ENCODE measurements at places on chromosomes 16 and 17.

DNA sequence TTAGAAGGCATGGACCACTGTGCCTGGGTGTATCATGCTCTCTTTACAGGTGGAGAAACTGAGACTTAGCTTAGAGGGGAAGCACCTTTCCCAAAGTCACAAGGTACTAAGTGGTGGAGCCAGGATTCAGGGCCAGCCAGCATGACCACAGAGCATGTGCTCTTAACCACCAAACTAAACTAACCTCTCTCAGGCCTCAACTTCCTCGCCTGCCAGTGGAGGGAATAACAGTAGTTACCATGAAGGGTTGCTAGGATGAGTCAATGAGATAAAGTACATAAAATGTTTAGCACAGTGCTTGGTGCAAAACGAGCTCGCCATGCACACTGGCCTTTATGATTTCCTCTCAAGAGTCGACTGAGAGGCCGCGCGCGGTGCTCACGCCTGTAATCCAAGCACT lies 6.4 kb upstream of the MYO1C start:
- DNase-seq = no peak

DNA sequence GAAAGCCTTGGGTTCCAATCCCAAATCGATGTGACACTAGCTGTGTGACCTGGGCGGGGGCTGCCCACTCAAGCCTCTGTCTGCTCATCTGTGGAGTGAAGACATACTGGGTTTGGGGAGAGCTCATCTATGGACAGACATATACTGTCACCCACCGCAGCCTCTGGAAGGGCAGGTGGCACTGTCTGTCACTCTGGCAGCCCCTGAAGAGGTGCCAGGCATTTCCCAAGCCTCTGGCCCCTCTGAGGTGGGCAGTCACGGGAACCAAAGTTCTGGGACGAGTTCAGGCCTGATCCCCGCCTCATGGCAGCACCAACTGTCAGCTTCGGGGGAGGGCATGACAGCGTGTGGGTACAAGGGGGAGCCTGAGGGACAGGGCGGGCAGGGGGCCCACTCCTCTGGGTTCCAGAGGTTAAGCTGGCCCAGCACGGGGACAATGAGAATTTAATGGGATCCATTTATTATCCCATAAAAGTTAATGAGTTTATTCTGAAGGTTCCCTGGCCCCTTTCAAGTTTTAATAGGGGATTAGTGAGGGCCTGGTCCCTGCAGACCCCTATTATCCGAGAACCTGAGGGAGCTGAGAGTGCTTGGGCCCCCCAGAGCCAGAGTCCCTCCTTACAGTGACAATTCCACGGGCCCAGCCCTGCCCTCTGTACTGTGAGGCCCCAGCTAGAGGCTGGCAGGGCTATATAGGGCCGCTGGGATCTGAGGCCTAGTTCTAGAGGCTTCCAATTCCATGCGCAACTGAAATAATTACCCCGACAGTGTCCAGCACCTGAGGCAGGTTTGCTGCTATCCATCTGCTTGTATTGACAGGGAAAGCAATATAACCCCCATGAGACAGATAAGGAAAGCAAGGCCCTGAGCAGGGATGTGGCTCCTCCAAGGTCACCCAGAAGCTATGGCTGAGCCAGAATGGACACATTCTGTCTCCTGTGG lies 18.8 kb downstream of the SEZ6 start:
- no peak for DNase-seq

GRCh38 chr17:56457501-56457900 lies 136.0 kb upstream of the NOG start:
- no peak for DNase-seq

DNA sequence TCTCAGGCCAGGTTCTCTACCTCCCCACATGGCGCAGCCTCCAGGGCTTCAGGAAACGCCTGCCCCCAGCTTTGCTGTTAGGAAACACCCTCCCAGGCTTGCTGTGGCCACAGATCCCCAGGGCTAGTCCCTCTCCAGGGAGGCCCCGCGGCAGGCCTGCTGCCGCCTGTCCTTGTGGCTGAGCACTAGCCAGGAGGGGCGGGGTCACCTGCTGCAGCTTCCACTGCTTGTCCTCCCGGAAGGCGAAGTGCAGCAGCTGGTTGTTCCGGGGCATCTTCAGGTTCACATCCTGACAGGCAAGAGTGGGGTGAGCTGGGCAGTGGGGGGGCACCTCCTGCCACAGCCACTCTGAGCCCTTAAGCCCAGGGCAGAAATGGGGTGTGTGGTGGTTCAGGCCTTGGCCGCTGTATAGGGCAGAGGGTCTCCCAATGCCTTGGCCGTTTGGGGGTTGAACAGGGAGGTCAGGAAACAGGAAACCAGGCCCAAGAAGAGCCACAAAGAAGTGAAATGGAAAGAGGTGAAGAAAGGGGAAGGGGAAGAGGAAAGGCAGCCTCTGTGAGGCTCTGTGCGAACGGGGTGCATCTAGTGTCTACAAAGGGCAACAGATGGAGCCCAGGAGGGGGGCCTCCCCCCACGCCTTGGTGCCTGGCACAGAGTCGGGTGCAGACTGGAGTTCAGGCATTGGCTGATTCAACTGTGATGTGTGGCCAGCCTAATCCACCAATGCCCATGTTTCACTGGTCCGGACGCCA lies 2.0 kb downstream of the ROGDI start:
- DNase-seq = peak; percentile 63

DNA sequence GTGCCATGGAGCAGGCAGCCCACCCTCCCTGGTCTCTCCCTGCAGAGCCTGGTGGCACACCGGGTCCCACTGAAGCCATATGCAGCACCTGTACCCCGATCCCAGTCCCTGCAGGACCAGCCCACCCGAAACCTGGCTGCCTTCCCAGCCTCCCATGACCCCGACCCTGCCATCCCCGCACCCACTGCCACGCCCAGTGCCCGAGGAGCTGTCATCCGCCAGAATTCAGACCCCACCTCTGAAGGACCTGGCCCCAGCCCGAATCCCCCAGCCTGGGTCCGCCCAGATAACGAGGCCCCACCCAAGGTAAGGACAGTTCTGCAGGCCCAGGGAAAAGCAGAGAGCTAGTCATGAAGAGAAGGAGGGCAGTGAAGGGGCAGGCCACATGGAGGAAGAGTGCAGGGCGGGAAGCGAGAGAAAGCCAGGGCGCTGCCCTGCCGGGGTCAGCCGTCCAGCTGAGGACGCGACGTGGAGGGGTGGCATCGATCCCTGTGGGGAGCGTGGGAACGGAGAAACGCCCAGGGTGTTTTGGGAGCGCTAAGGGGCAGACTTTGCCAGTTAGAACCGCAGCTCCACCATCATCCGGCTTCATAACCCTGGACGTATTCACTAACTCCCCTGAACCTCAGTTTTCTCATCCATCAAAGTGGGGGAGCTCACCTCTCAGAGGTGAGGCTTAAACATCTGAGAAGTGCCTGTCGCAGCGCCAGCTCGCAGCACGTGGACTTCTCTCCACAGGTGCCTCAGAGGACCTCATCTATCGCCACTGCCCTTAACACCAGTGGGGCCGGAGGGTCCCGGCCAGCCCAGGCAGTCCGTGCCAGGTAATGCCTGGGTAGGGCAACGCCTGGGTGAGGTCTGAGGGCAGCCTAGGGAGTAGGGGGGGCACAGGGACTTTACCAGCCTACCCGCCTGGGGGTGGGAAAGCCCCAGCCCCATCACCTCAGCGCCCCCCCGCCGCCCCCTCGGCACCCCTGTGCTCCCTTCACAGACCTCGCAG lies 7.6 kb upstream of the C17orf107 start:
- no peak for DNase-seq

DNA sequence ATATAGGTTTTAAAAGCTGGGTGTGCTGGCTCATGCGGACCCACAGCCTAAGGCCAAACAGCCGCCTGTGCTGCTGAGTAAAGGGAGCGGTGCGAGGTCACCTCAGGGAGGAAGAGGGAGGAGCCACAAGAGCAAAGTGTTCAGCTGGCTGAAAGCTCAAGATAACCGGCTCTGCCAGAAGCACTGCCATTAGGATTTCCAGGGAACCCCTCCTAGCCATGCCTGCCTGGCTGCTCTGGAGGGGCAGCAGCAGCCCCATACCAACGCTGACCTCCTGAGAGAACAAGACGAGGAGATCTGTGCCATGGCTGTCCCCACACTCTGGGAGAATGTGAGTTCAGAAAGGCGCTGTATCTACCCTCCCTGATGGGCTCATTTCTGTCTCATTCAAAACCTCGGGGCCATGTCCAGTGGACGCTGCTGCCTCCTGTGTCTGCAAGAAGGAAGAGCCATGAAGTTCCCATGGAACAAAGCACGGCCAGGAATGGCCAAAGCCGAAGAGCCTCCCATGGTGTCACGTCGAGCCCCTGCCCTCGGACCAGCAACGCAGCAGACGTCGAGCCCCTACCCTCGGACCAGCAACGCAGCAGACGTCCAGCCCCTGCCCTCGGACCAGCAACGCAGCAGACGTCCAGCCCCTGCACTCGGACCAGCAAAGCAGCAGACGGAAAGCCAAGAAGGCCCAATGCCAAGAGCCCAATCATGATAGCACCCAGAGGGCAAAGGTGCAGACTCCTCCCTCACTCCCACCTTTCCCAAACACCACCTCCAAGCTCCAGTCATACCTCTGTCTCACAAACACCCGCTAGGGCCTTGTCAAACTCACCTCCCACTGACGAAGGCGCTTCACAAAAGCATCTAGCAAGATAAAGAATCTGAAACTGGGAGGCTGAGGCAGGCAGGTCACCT lies 107.0 kb downstream of the ANKRD11 start:
- no peak for DNase-seq

DNA sequence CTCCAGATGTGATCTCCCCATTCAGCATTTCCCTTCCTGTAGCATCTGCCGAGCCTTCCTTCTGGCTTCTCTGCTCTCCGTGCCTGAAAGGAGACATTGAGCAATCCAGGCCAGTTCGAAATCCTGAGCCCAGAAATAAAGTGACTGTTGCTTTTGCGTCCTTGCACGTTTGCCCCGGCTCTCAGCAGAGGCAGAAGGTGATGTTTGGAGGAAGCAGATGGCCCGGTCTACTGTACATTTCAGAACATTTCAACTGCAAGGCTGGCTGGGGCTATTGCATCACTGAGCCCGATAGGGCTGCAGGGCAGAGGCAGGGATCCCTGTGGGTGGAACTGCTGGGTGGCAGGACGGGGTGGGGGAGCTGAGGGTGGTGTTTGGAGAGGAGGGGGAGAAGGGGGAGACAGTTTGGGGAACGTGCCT lies 29.4 kb downstream of the IRF8 start:
- DNase-seq = no peak

- no peak for DNase-seq
These were observed 8.8 kb downstream of the NDEL1 start for GRCh38 chr17:8444494-8444893.

GRCh38 chr17:67469208-67469980 lies 92.3 kb downstream of the PITPNC1 start:
- no peak for DNase-seq

DNA sequence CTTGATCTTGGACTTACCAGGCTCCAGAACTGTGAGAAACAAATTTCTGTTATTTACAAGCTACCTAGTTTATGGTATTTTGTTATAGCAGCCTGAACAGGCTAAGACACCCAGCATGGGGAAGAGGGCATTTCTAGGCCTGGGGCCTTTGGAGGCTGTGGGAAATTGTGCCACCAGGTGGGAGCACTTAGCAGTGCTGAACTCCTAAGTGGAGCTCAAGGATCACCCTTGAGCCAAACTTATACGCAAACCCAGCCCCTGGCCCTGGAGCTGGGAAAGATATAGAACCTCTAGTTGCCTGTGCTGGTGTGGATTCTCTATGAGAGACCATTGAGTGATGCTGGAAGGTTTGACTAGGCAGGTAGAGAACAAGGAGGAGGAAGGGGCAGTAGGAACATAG lies 36.1 kb downstream of the MIS12 start:
- no peak for DNase-seq

GRCh38 chr17:31231852-31232251 lies 65.2 kb downstream of the OMG start:
- DNase-seq = no peak

DNA sequence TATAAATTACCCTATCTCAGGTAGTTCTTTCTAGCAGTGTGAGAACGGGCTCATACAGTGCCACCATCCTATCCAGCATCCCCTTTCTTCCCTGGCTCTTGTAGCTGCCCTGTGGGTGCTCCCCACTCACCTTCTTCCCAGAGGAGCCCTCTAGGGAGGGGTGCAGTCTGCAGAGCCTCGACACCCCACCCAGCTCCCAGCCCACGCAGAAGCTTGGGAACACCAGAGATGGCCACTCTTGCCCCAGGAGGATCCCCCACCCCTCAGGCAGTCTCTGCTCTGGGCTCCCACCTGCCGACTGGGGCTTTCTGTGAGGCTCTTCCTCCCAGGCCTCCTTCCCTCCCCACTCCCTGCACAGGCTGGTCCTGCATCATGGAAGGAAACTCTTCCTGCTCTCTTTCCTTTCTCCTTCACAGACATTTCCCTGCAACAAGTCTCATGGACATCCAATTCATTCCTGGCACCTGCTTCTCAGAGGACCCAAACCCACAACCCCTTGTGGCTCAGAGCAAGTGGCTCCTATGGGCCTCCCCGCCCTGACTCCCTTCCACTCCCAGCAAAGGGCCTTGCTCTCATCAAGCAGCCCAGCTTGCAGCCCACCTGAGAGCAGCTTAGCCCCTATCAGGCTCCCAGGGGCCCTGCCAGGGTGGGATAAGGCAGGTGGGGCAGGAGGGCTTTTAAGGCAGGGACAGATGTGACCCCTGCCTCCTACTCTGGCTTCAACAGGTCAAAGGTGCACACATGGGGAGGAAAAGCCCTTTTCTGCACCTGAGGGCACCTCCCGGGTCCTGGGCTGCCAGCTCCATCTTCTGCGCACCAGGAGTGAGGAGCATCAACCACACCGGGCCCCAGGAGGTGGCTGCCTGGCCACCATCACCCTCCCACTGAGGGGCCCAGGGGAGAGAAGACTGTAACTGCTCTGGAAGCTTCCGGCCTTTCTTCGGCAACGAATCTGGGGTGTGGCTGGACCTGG lies 263.8 kb upstream of the TNRC6C start:
- no peak for DNase-seq

- DNase-seq = no peak
These were observed 541 bp downstream of the RHBDF2 start for GRCh38 chr17:76500747-76501017.

DNA sequence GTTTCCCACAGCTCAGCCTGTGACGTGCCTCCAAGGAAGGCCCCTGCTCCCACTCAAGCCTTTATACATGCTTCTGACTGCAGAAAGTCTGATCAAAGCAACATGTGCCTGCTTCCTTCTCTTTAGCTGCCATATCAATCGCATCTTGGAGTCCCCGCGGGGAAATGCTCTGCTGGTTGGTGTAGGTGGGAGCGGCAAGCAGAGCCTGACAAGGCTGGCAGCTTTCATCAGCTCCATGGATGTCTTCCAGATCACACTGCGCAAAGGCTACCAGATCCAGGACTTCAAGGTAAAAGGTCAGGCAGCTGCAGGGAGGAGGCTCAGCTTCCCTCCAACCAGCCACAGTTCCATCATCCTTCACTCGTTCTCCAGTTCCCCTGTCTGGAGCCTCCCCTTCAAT lies 189.7 kb downstream of the ZNF18 start:
- no peak for DNase-seq
